ENCODE measurements at places on chromosomes 7 and 10.

DNA sequence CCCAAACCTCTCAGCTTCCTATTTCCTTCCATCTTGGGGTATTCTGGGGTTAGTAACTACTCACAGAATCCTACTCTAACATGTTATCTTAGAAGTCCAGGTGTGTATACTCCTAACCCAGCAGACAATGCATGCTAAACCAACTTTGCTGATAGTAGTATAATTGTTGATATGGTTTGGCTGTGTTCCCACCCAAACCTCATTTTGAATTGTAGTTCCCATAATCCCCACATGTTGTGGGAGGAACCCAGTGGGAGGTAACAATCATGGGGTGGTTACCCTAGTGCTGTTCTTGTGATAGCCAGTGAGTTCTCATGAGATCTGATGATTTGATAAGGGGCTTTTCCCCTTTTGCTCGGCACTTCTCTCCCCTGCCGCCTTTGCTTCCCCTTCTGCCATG, 135.1 kb downstream of the CHRM2 start:
- no peak for DNase-seq

DNA sequence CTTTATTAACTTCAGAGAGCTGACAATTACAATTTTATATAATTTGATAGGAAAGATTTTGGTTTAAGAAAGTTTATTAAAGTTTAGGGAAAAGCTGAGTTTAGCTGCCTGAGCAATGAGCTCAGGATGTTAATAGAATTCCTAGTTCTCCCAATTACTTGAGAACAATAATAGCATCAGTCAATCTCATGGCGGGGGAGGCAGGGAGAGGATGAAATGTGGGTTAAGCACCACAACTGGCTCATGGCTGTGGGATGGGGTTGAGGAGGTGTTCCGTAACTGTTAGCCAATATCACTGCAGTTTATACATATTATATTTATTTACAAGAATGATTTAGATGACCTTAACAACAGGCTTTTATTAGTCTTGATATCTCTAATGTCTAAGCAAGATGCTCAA, 266.9 kb upstream of the IMMP2L start:
- no peak for DNase-seq

GRCh38 chr10:70903262-70903921, 15.0 kb upstream of the PCBD1 start:
- no peak for DNase-seq

DNA sequence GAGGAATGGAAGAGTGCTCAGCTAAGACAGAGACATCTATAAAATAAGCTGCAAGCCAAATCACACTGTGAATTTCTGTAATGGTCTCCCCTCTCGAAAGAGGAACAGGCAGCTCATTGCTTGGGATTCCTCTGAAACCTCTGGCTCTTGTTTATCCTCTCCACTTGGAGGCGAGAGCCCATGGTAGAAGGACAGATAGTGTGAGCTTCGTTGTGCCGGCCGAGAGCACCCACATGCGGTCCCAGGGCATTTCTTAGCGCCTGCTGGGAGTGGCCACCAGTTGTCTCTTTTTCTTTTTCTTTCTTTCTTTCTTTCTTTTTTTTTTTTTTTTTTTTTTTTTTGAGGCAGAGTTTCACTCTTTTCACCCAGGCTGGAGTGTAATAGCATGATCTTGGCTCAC, 26.2 kb downstream of the CNPY1 start:
- DNase-seq: no peak

DNA sequence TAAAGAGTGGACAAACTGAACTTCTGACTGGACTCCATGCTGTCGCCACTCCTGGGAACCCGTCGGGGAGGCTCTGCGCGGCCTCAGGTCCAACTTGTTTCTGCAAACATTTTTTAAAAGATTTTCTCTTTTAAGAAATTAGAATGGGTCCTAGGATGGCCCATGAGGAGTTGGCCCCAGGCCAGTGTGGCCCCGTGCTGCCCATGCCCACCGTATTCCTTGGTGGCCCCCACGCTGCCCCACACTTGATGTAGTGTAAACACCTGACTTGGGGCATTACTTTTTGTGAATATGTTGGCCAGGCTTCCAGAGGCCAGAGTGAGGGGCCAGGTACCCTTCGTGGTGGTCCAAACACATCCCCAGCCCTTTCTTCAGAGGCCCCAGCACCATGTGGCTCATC, 19.3 kb downstream of the ZNF316 start:
- DNase-seq: no peak

- DNase-seq: no peak
Measured at GRCh38 chr7:133975130-133975529, 152.0 kb upstream of the LRGUK start.

GRCh38 chr7:159237022-159237653, 92.5 kb upstream of the VIPR2 start:
- DNase-seq: no peak

GRCh38 chr10:125008689-125009638, 67.0 kb downstream of the ZRANB1 start:
- no peak for DNase-seq

- DNase-seq: no peak
Measured at GRCh38 chr10:71729161-71729636, 9.6 kb upstream of the C10orf105 start.

GRCh38 chr7:99733448-99733847, 1.5 kb downstream of the CYP3A7 start:
- DNase-seq: no peak

GRCh38 chr7:144011458-144012230, 11.5 kb downstream of the OR6B1 start:
- no peak for DNase-seq

GRCh38 chr7:48421357-48421756, 250.1 kb downstream of the ABCA13 start:
- no peak for DNase-seq

GRCh38 chr10:76887223-76888010, 750.2 kb downstream of the KCNMA1 start:
- no peak for DNase-seq

DNA sequence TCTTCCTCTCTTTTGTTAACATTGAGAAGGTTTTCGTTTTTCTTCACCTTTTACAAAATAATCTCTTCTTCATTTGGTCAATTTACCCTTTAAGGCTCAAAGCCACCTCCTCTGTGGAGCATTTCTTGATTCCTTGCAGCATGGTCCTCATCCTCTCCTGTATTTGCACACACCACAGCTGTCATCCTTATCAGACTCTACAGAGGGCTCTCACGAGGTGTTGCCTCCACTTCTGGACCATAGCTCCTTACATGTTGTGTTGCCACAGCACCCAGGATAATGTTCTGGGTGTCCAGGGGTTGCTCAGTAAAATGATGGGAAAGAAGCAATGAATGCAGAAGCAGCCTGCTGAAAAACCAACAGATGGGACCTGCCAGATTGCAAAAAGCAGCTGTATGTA, 192.8 kb downstream of the SH2D4B start:
- DNase-seq: no peak

- no peak for DNase-seq
Measured at GRCh38 chr7:128890306-128891109, 20.0 kb downstream of the KCP start.

DNA sequence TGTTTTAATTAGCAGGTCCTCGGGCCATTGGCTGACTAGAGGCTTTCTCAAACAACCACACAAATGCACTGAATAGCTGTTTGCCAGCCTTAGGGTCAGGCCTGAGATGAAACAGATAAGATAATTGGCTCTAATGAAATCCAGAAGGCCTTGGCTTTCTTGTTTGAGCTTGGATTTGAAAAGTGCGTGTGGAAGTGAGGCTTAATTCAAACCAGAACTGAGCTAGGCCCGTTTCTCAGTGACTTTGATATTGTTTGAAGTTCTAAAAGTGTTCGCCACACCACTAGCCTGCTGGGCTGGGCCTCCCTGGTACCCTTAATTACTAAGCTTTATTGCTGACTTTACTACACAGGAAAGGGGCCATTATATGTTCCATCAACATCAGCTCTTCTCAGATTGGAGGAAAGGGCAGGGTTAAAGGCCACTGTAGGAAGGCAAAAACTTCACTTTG, 270.6 kb downstream of the TWIST1 start:
- DNase-seq: no peak

GRCh38 chr7:18534481-18534880, 38.9 kb downstream of the HDAC9 start:
- no peak for DNase-seq

DNA sequence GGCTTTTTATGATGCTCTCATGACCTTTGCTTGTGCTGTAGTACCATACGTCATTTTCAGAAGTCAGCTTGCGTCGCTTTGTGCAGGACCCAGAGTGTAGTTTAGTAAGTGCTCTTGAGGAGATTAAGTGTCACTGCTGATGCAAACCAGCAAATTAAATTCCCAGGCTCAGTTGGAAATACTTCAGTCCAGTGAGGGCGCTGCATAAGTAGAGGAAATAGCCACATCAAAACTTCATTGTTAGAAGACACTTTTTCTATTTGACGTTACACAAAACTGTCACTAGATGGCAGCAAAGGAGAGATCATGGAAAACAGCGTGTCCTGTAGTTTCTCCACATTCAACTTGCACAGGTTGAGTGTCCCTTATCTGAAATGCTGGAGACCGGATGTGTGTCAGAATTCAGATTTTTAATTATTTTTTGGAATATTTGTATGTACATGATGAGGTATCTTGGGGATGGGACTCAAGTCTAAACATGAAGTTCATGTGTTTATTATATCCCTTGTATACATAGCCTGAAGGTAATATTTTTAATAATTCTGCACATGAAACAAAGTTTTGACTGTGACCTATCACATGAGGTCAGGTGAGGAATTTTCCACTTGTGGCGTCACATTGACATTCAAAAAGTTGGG, 7.9 kb downstream of the ZNF22 start:
- no peak for DNase-seq

GRCh38 chr10:98096731-98097130, 37.7 kb upstream of the R3HCC1L start:
- no peak for DNase-seq

DNA sequence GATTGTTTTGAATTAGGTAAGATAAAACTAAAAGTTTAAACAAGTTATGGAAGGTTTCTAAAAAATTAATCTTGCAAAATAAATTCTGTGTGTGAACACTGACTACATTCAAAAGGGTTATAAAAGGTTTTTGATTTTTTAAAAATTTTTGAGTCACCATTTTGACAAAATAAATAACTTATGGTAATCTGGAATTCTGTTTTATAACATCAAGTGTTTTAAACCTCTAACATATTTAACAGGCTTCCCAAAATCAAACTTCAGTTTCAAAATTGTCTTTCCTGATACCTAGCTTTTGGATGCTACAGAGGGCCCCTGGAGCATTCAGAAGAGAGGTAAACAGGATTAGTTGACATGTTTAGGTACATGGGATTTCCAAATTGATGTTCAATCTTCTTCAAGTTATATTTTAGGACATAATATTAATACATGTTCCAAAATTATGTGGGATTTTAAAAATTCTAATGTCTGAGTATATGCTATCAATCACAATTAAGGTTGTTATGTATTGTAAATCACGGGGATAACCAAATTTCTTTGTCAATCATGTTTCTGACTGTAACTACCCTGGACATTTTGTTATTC, 8.1 kb upstream of the CPA2 start:
- no peak for DNase-seq

DNA sequence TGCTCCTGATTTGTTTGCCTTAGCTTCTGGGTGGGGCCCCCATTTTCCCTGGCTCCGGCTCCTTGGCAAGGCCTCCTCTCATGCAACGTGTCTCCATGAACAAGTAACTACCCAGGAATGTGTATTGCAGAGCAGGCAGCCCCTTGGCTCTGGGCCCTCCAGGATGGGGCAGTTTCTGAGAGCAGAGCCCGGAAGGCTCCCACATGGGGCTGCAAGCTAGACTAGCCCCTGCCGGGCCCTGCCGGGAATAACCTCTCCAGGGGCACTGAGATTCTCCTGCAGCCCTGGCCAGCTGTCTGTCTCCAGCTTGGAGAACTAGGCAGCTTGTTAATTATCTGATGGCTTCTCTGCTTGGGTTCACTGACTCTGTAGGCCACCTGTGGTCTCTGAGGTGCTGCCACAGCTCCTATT, 184.0 kb upstream of the INHBA start:
- DNase-seq: no peak

- no peak for DNase-seq
Measured at GRCh38 chr7:78679112-78679876, 774.2 kb downstream of the MAGI2 start.

GRCh38 chr7:44052771-44053365, 8.4 kb downstream of the DBNL start:
- DNase-seq: no peak

GRCh38 chr10:84432891-84433290, 104.5 kb downstream of the CCSER2 start:
- no peak for DNase-seq
